BJ (cell line): ENCODE measurements at places on chromosomes 3 and 15.

DNA sequence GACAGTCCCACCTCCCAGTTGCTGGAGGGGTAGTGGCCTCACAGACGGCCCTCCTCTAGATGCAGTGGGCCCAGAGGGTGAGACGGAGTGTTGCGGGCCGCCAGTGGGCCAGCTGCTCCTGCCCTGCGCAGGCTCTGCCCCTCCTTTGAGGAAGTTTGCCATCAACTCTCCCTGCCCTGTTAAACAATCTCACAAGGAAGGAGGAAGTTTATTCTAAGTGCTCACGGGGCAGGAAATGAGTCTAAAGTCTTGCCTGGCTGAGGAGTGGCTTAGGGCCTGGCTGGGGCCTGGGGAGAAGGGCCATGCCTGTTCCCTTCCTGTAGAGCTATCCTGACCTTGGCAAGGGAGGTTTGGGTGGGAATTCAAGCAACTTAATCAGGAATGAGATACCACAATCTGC lies at the start of gene FAM3D:
Gene FAM3D (minus strand): TSS at position 92 of the 400 bp plus-strand sequence. CDS start 11,211 bp downstream, outside the sequence.
- no peak for DNase-seq

- no peak for DNase-seq
These were observed 1.7 kb upstream of the NGLY1 start for GRCh38 chr3:25784971-25785370.

DNA sequence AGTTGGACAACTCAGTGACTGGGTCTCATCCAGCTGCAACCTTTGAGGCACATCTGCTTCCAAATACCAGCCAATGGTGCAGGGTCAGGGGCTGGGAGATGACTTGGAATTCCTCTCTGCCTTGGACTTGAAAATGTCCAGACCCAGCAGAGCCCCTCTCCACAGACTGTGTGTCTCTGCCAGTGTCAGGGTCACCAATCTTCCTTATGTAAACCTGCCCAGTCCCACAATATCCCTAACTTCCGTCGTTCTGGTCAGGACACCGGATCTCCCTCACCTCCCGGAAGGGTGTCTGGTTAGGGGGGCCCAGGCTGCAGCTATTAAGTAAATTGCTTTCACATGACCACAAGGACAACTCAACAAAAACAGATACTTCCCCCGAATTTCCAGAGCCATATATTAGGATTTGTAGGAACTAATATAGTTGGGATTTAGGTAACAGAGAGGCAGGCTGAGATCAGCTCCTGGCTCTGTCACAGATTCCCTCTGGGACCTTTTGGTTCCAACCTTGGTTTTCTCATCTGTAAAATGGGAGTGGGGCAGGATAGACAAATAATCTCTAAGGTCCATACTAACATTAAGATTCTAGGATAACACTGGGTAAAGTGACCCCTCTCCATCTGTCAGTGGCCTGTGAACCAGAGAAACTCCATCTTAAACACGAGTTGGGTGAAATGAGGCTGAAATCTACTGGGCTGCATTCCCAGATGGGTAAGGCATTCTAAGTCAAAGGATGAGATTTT lies 30.8 kb downstream of the IGDCC3 start:
- DNase-seq = no peak

DNA sequence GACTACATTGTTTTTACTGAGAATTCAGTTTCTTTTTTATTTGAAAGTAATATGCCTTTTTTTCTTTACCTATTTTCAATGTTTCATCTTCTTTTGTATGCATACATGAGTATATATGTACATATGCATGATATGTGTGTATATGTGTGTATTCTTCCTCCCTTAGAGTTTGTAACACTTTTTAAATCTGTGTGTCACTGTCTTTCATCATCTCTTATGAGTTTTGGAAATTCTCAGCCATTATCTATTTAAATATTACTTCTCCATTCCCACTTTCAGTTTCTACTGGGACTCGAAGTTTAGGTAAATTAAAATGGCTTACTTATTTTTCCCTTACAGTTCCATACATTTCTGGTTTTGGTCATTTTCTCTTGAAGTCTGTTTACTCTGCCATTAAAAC lies 754.1 kb downstream of the GRM7 start:
- DNase-seq = no peak

DNA sequence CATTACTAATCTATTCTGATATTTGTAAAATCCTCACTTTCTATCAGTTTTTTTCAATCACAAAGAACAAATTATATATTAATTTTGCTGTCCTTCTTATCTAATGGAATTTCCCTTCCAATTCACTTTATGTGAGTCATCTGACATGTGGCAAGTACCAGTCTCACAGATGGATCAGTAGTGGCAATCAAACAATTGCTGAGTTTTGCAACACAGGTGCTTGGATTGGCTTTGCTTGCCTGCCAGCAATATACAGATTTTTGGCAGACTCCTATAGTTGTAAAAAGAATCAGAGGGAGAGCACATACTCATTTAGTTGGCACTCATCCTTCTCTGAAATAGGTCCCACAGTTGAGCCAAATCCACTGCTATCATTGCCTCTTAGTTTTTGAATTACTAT lies 83.7 kb downstream of the BCHE start:
- DNase-seq = no peak
